Stimulated activated CD8-positive, alpha-beta memory T cell treated with anti-CD3 and anti-CD28 coated beads, Interleukin-4, amount 100 ng/mL, for 1 hour (primary cell): ENCODE measurements at places on chromosomes 12 and 14.

DNA sequence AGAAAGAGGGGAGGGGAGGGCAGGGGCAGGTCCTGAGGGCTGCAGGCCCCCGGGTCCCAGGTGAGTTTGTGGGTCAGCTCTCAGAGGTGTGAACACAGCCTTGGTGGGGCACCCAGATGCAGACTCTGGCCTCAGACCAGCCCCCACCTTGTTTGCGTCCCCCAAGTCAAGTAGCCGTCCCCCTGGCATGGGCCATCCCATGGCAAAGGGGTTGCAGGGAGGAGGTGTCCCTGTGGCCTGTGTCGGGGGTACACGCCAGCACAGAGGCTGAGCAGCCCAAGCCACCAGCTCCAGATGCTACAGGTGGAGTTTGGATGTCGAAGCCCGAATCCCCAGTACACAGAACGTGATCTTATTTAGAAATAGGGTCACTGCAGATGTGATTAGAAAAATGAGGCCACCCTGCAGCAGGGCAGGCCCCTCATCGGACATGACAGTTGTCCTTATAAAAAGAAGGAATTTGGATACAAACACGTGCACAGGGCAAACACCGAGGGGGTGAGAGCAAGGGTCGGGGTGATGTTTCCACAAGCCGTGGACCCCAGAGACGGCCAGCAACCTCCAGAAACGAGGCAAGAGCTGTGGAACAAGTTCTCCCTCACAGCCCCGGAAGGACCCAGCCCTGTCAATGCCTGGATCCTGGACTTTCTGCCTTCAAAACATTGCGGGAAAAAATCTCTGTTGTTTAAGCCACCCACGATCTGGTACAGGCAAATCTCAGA is 141.2 kb upstream of the C14orf180 start:
- no peak for DNase-seq

GRCh38 chr12:121799156-121799841 is 4.5 kb upstream of the SETD1B start:
- no peak for DNase-seq

- no peak for DNase-seq
Observed at GRCh38 chr12:2233034-2233433, 180.2 kb downstream of the CACNA1C start.

DNA sequence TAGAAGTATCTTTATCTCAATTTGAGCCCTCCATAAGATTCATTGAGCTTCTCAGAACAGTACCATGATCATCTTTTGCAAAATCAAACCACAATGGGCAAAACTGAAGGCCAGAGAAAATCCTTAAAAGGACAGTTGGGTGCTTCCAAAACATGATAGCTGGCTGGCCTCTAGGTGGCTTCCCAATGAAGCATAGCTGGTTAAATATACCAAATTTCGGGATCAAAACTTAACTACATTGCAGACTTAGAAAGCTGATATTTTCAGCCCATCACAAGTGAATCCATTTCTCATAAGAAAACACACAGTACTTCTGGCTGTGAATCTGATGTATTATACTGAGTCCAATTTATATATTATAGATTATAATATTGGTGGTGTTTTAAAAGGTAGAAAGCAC is 15.3 kb upstream of the PIK3C2G start:
- no peak for DNase-seq

GRCh38 chr12:79058342-79058741 is 193.8 kb downstream of the SYT1 start:
- DNase-seq, result no peak

GRCh38 chr14:52020161-52020714 is 30.9 kb downstream of the RTRAF start:
- DNase-seq, result no peak

GRCh38 chr12:94643606-94644005 is 6.8 kb downstream of the TMCC3 start:
- DNase-seq, result no peak

DNA sequence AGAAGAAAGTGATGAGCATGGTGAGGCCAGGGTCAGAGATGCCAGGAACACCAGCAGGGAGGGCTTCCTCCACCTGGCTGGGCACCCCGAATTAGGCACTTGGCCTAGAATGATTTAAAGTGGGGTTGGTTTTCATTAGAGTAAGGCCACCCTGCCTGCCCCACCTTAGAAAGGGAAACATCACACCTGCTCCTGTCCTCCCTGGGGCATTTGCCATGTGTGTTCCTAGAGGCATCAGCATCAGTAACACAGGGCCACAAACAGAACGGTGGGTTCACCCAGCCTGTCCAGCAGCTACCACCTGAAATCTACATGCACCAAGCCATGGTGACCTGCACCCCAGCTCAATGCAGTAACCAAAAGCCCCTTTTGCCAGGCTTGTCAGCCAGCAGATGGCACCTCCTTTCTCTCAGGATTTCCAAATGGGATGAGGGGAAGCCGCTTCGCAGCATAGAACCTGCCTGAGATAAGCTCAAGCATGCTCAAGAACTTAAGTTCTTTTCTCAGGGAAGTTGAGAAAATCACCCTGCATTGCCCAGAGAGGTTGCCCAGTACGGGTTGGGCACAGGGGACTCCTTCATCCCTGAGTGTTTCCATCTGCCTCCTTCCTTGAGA is 338.8 kb downstream of the DPF3 start:
- no peak for DNase-seq

DNA sequence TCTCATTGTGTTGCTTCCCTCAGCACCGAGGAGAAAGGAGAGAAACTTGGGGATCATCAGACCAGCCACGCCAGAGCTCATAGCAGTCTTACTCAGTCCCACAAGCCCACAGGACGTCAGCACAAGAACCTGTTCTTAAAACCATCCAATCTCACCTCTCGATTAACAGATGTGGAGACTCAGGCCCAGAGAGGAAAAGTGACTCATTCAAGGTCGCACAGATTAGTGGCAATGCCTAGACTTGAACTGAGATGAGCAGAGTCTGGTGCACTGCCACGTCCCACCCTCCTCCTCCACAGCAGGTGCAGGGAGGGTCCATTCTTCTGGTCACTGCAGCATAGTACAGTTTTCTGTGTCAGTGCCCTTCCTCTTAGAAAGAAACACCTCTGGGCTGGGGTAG is 154.9 kb upstream of the PZP start:
- DNase-seq, result no peak

GRCh38 chr12:14845350-14845750 is 2.0 kb upstream of the ART4 start:
- DNase-seq, result no peak

DNA sequence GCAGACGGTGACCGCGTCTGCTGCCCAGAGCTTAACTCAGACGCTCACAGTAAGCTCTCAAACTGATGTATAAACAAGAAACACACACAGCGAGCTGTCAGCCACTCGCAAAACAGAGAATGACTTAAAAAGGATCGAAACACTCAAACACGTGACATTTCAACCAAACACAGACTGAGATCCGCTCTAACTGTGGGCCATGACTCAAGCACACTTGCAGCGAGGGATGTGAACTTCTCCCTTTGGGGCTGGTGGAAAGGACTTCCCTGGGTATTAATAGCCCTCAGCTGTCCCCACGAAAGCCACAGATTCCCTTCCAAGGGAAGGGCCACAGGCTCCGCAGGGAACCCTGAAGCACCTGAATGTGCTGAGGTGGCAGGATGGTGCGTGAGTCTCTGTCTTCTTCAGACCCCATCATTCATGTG is 29.1 kb downstream of the CCDC88C start:
- DNase-seq, result no peak

DNA sequence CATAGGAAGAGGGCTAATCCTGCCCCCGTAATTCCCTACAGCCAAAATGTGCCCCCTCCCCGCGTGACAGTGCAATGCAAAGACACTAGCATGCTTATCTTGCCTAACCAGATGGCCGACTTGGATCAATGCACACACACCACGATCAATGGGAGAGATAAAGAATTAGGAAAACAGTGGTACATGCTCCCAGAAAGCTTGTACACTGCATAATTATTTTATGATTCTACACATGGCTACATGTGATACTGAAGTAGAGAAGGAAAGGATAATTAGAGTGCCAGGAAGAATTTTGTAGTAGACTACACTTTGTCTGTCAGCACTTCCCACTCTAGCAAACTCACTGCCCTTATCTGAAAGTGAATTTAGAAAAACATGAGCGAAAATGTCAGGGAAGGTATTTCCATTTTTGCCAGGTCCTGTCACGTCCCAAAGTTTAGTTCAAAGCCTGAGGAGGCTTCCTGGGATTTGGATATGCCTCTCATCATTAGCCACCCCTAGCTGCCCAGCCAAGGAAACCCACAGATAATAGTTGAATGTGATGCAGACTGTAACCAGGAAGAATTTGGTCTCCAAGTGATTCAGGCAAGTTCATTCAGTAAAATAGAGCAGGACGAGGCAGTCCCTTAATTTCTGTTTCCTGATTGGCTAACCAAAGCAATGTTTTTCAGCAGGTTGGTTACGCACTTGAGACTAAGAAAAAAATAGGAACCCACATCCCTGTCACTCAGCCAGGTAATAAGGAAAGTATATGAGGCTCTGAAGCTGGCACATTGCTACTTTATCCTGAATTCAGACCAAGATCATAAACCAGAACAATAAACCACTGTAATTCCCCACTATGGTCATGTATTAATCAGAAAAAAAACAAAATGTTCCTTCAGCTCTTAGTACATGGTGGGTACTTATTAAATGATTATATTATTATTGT is 199.6 kb upstream of the OTX2 start:
- DNase-seq, result no peak
